ENCODE measurements at places on chromosomes 12 and 14. TPM values are rescaled to one million over a fixed set of nuclear protein-coding genes. Genes with fewer than 3 reads are reported as not detected.

The LGMN gene
- 58.4 TPM for total RNA-seq

The GZMB gene
- not detected for total RNA-seq

The FAM222A gene
- total RNA-seq: 4.6 TPM

The WSCD2 gene
- total RNA-seq: not detected

The AMN gene
- 0.46 TPM for total RNA-seq

The E2F7 gene
- total RNA-seq: 6.8 TPM

The RNASE3 gene
- not detected for total RNA-seq

The FKBP3 gene
- total RNA-seq: 116 TPM

The TAS2R9 gene
- total RNA-seq: not detected

The PTCSC3 gene
- total RNA-seq: not detected

The CISTR gene
- total RNA-seq: not detected

The ANO2 gene
- 0.21 TPM for total RNA-seq

The COL2A1 gene
- total RNA-seq: 0.11 TPM

The PLCZ1 gene
- not detected for total RNA-seq

The SLC17A8 gene
- 0.06 TPM for total RNA-seq
